ENCODE measurements at places on chromosomes 13 and 19. TPM values are rescaled to one million over a fixed set of nuclear protein-coding genes. Genes with fewer than 3 reads are reported as not detected.

TRPC4 gene
- total RNA-seq, result 5.0 TPM

ZNF578 gene
- total RNA-seq, result 21.9 TPM

COL4A2 gene
- 109 TPM for total RNA-seq

GRCh38 chr19:48760504-48761205 lies 5.3 kb downstream of the FGF21 start:
- DNase-seq, result no peak
- no peak overlapping the region for H3K27ac ChIP-seq
- H3K4me3 ChIP-seq, result no peak overlapping the region
- H3K36me3 ChIP-seq, result no peaks in the 10 kb centered on the region

KIR2DL4 gene
- total RNA-seq, result not detected

DNA sequence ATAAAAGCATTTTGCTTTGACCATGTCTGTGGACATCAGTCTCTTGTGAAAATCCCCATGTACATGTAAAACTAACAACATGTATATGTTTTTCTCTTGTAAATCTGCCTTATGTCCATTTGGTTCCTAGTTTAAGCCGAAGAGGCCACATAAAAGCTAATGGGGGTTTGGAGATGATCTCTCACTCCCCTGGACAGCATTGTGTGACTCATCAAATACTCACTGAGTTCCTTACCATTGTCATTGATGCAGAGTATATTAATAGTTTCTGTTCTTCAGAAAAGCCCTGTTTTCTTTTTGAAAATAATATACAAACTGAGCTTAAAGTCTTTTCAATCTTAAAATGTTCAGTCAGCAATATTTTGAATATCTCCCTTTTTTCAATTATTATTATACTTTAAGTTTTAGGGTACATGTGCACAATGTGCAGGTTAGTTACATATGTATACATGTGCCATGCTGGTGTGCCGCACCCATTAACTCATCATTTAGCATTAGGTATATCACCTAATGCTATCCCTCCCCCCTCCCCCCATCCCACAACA lies 536.7 kb upstream of the HTR2A start:
- DNase-seq, result no peak
- no peaks in the 10 kb centered on the region for H3K4me1 ChIP-seq
- no peaks in the 10 kb centered on the region for H3K27me3 ChIP-seq
- peaks cover 9% of the 10 kb centered on the region for H3K36me3 ChIP-seq

- H3K4me1 ChIP-seq, result peaks cover 11% of the 10 kb centered on the region
- 0 out of 2 replicates have a peak overlapping the region, but pooled peaks have one; percentile 12 for H3K4me3 ChIP-seq
- peaks cover 91% of the 10 kb centered on the region for H3K27me3 ChIP-seq
- no peak overlapping the region for H3K27ac ChIP-seq
Observed at GRCh38 chr19:1757468-1758230, 4.3 kb downstream of the ONECUT3 start.

- no peak overlapping the region for H3K4me3 ChIP-seq
- no peaks in the 10 kb centered on the region for H3K36me3 ChIP-seq
- H3K27me3 ChIP-seq, result no peaks in the 10 kb centered on the region
- no peak for DNase-seq
Observed at GRCh38 chr13:33571618-33572017, 246.3 kb upstream of the RFC3 start.

GRCh38 chr19:55549500-55550320 lies 4.4 kb upstream of the SBK3 start:
- no peaks in the 10 kb centered on the region for H3K36me3 ChIP-seq
- peak; percentile 70 for DNase-seq
- H3K4me1 ChIP-seq, result peaks cover 52% of the 10 kb centered on the region
- H3K27me3 ChIP-seq, result peaks cover 9% of the 10 kb centered on the region

GRCh38 chr13:36242761-36243160 lies 28.4 kb upstream of the SOHLH2 start:
- no peaks in the 10 kb centered on the region for H3K4me1 ChIP-seq
- H3K4me3 ChIP-seq, result no peak overlapping the region
- DNase-seq, result no peak
- H3K27me3 ChIP-seq, result no peaks in the 10 kb centered on the region
- no peak overlapping the region for H3K27ac ChIP-seq

DNA sequence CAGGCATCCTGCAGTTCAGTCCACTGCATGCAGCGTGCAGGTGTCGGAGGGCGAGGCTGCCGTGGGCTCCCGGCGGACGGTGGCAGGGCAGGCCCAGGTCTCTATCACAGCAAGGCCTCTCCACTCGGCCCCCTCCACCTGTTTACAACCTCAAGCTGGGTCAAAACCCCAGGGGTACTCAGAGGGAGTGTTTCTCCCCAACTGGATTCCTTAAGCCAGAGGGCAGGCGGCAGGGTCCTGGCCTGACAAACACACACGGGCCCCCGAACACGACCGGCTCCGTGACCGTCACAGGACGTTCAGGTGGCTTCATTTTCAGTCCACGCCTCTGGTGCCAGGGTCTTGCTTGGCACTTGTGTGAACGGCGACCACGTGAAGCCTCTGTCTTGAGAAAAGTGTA lies 23.5 kb downstream of the RASA3 start:
- peaks cover 3% of the 10 kb centered on the region for H3K36me3 ChIP-seq
- DNase-seq, result peak; percentile 5
- peaks cover 37% of the 10 kb centered on the region for H3K4me1 ChIP-seq
- H3K4me3 ChIP-seq, result no peak overlapping the region
- H3K27ac ChIP-seq, result peak overlapping the region; percentile 87

FFAR3 gene
- total RNA-seq, result not detected

GSX1 gene
- total RNA-seq, result not detected

ZNF773 gene
- 6.3 TPM for total RNA-seq

GRCh38 chr19:1259876-1260748 lies 9.0 kb upstream of the CIRBP start:
- H3K4me1 ChIP-seq, result peaks cover 51% of the 10 kb centered on the region
- H3K27ac ChIP-seq, result peak overlapping the region; percentile 90
- peak overlapping the region; percentile 53 for H3K4me3 ChIP-seq
- H3K36me3 ChIP-seq, result peaks cover 24% of the 10 kb centered on the region

GRCh38 chr13:51520524-51520923 lies 63.7 kb upstream of the WDFY2 start:
- 0 out of 2 replicates have a peak, but pooled peaks cover 3% of the 10 kb centered on the region for H3K27me3 ChIP-seq
- no peak overlapping the region for H3K27ac ChIP-seq

DNA sequence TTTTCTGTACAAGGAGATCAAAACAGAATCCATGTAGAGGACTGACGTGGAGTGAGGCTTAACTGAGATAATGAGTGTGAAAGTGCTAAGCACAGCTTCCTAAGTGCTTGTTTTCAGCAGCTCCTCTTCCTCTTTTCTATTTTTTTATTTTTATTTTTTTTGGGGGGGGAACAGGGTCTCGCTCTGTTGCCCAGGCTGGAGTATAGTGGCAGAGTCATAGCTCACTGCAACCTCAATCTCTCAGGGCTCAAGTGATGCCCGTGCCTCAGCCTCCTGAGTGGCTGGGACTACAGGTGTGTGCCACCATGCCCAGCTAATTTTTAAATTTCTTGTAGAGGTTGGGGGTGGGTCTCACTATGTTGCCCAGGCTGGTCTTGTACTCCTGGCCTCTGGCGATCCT lies 5.6 kb upstream of the FOSB start:
- peaks cover 5% of the 10 kb centered on the region for H3K4me1 ChIP-seq
- no peak overlapping the region for H3K4me3 ChIP-seq
- no peaks in the 10 kb centered on the region for H3K36me3 ChIP-seq
- no peak overlapping the region for H3K27ac ChIP-seq
- no peak for DNase-seq
- peaks cover 42% of the 10 kb centered on the region for H3K27me3 ChIP-seq

PDE4A gene
- total RNA-seq, result 5.3 TPM

DNA sequence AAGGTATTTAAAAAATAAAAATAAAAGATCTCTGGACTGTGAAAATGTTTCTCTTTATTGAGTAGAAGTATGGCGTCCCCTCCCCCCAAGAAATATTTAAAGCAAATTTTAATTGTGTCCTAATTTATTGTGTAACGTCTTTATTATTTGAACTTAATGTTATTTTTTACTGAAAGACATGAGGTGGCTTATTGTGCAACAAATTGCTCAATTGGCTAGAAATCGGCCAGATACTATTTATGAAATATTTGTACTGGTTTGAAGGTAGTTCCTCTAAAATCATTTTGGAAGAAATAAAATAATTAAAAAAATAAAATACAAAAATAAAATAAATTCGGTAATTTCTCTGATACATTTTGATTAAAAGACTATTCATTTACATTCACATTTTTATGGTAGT lies 162.3 kb downstream of the DACH1 start:
- H3K27me3 ChIP-seq, result no peaks in the 10 kb centered on the region
- peaks cover 7% of the 10 kb centered on the region for H3K4me1 ChIP-seq
- DNase-seq, result no peak
- no peak overlapping the region for H3K27ac ChIP-seq
- H3K36me3 ChIP-seq, result no peaks in the 10 kb centered on the region
- H3K4me3 ChIP-seq, result no peak overlapping the region

PSG6 gene
- total RNA-seq, result not detected

DNA sequence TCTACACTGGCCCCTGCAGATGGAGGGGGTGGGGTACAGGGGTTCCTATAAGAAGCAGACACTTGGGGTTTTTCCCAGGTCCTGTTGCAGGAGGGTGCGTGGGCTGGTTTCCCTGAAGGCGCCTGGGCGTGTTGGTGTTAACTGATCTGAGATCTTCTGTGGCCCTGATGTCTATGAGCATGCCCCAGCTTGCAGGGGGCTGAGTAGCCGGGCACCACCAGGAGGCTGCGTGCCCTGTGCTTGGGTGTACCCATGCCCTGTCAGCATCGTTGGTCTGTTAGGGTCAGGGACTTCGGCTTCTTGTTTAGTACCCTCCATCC lies 45.3 kb downstream of the CAPN12 start:
- no peaks in the 10 kb centered on the region for H3K27me3 ChIP-seq
- H3K4me3 ChIP-seq, result no peak overlapping the region
- peaks cover 30% of the 10 kb centered on the region for H3K36me3 ChIP-seq
- peak overlapping the region; percentile 60 for H3K27ac ChIP-seq
- no peak for DNase-seq

DNA sequence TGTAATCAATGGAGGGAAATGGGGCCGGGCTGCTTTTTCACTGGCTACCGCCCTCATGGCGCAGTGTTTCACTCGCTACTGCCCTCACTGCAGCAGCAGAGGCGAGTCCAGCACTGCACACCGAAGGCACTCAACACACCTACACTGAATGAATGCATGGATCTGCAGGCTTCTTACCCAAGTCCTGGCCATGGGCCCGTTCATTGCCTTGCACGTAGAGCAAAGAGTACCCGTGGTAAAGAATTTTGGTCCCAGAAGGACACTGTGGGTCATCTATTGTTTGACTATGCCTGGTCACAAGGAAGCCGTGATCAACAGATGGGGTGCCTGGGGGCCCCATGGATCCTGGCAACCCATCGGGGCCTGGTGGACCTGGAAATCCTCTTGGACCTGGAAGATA lies 144.9 kb downstream of the COL4A1 start:
- no peaks in the 10 kb centered on the region for H3K27me3 ChIP-seq
- no peak for DNase-seq
- H3K4me3 ChIP-seq, result no peak overlapping the region
- H3K27ac ChIP-seq, result no peak overlapping the region

GRCh38 chr19:29967623-29968022 lies 25.6 kb downstream of the URI1 start:
- H3K27ac ChIP-seq, result 0 out of 2 replicates have a peak overlapping the region, but pooled peaks have one; percentile 6
- peaks cover 42% of the 10 kb centered on the region for H3K4me1 ChIP-seq
- H3K4me3 ChIP-seq, result no peak overlapping the region

CGB2 gene
- not detected for total RNA-seq

CCDC70 gene
- not detected for total RNA-seq

GRCh38 chr13:93172109-93172508 lies 54.5 kb upstream of the GPC6 start:
- no peak overlapping the region for H3K27ac ChIP-seq
- H3K27me3 ChIP-seq, result no peaks in the 10 kb centered on the region
- DNase-seq, result peak; percentile 16
- no peaks in the 10 kb centered on the region for H3K4me1 ChIP-seq
- no peaks in the 10 kb centered on the region for H3K36me3 ChIP-seq
- H3K4me3 ChIP-seq, result no peak overlapping the region

DNA sequence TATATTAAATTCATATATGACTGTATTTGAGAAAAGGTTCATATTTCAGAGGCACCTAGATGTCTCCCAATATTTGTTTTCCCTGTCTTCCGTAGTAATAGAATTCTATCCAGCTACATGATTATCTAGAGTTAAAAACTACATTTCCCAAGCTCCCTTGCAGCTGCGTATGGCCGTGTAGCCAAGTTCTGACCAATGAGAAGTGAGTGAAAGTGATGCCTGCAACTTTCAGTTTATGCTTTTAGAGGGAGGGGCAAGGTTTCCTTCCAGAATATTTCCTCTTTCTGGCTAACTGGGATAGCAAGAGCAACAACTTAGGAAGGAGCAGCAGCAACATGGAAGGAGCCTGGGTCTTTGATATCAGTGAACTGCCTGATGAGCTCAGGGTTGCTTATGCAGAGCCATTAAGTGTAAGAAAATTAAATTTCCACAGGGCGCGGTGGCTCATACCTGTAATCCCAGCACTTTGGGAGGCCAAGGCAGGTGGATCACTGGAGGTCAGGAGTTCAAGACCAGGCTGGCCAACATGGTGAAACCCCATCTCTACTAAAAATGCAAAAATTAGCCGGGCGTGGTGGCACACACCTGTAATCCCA lies 23.2 kb upstream of the CYP2A13 start:
- H3K27ac ChIP-seq, result no peak overlapping the region
- H3K4me1 ChIP-seq, result 0 out of 2 replicates have a peak, but pooled peaks cover 2% of the 10 kb centered on the region
- no peak overlapping the region for H3K4me3 ChIP-seq
- H3K27me3 ChIP-seq, result peaks cover 8% of the 10 kb centered on the region
- no peaks in the 10 kb centered on the region for H3K36me3 ChIP-seq

GRCh38 chr13:88031980-88032559 lies 360.9 kb downstream of the SLITRK5 start:
- no peak overlapping the region for H3K4me3 ChIP-seq
- no peak overlapping the region for H3K27ac ChIP-seq
- H3K27me3 ChIP-seq, result no peaks in the 10 kb centered on the region
- DNase-seq, result no peak
- H3K4me1 ChIP-seq, result no peaks in the 10 kb centered on the region
- H3K36me3 ChIP-seq, result no peaks in the 10 kb centered on the region

GRCh38 chr13:107568181-107568580 lies 647.2 kb downstream of the LIG4 start:
- peaks cover 5% of the 10 kb centered on the region for H3K27me3 ChIP-seq
- no peak overlapping the region for H3K4me3 ChIP-seq
- no peaks in the 10 kb centered on the region for H3K36me3 ChIP-seq
- no peak overlapping the region for H3K27ac ChIP-seq
- peaks cover 15% of the 10 kb centered on the region for H3K4me1 ChIP-seq

GRCh38 chr13:22357132-22357531 lies 686.3 kb downstream of the FGF9 start:
- peaks cover 6% of the 10 kb centered on the region for H3K36me3 ChIP-seq
- no peaks in the 10 kb centered on the region for H3K4me1 ChIP-seq
- H3K27me3 ChIP-seq, result no peaks in the 10 kb centered on the region
- H3K4me3 ChIP-seq, result no peak overlapping the region

GRCh38 chr19:51794885-51795490 lies at the start of gene FPR3:
Gene FPR3 (plus strand): TSS chr19:51795157. CDS start chr19:51823749, 28,592 bp downstream.
- H3K36me3 ChIP-seq, result peaks cover 3% of the 10 kb centered on the region
- H3K27me3 ChIP-seq, result peaks cover 7% of the 10 kb centered on the region
- no peak within 1 kb of the TSS for H3K4me3 ChIP-seq
- H3K27ac ChIP-seq, result no peak within 1 kb of the TSS
- no peaks in the 10 kb centered on the region for H3K4me1 ChIP-seq

- no peak overlapping the region for H3K4me3 ChIP-seq
- no peak for DNase-seq
- H3K27me3 ChIP-seq, result no peaks in the 10 kb centered on the region
- peaks cover 15% of the 10 kb centered on the region for H3K4me1 ChIP-seq
- H3K27ac ChIP-seq, result no peak overlapping the region
Observed at GRCh38 chr13:40330950-40331349, 335.5 kb downstream of the FOXO1 start.

Data from WTC11 (cell line).